Foreskin fibroblast (primary cell): ENCODE measurements at places on chromosomes 3 and 15.

DNA sequence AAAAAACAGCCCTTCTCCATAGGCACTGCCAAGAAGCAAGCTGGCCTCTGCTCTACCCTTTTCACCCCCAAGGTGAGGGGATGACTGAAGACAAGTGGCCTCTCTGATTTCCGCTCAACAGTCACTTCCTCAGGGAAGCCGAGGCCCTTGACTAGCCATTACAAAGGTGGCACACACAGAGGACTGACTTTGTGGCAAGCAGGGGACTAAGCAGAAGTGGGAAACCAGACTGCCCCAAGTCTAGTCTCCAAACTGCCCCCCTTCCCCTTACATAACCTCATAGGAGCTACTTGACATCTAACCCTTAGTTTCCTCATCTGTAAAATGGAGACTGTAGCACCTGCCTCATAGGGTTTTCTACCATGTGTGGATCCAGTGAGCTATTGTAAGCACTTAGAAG is 118.9 kb downstream of the FOXP1 start:
- DNase-seq: no peak

GRCh38 chr15:35757765-35758164 is 211.8 kb upstream of the DPH6 start:
- DNase-seq: no peak

DNA sequence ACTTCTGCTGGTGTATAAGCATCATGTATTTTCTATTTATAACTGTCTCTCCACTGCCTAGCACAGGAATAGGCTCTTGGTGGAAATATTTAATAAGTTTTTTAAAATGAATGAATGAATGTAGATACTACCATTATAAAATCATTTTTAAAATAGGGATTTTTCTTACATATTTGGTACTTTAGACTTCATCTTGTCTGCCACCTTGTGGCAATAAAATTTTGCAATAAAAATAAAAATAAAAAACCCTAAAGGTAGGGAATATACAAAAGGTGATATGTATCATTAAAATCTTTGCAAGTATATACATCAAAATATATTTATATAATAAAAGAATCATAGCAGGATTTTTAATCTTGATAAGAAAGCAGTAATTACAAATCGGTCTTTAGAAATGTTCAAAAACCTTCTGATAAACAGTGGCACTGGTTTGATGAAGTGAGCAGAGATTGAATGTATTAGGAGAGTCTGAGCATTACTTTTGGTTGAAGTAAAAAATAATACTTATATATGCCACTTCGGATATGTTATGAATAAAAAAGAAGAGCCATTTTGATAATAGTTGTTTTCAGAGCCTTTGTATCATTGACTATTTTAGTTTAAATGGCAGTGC is 95.2 kb downstream of the SPATA16 start:
- peak; percentile 6 for DNase-seq

GRCh38 chr15:92499731-92500530 is 106.2 kb downstream of the ST8SIA2 start:
- no peak for DNase-seq

GRCh38 chr3:46865546-46865945 is 2.3 kb upstream of the MYL3 start:
- DNase-seq: no peak

DNA sequence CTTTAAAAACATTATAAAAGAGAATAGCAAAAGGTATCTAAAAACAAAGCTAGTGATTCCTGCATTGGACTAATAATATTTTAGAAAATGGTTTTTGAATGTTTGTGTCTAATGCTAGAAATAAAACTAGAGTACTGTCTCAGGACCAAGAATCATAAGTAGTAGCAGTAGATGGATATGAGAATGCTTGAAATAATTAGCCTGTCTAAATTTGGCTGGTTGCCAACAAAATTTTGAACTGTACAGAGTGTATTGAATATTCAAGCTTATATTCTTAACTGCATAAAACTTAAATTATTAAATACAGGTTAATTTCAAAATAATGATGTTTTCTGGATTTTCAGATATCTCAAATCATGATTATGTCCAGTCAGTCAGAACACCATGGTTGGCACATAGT is 14.0 kb downstream of the ABHD5 start:
- DNase-seq: no peak

DNA sequence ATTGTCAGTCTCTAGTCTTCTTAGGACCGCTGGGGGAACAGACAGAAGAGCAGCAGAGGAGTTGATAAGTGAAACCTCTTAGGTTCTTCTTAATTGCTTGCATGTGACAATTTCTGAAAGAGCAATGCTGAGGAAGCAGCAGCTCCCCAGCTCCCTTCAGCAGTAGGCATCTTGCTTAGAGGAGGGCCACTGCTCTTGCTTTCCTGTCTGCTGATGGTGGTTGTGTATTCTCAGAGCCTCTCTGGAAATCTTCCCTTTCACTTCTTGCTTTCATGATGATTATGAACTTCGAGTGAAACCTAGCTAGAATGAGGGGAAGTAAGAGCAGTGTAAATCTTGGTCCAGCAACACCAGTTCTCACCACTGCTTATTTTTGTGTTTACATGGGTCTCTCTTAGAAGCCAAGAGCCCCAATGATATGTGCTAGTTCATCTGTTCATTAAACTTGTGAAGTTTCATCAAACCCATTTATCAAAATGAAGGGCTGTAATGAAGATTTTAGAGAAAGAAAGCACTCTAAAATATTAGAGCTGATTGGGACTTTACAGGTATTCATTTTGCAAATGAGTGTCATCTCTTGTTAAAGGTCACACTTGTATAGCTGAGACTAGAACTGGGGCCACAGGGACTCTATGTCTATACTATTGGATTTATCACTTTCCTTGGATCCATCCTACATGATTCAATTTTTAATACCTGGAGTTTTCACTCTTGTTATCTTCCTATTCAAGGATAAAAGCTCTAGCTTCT is 246.7 kb downstream of the LPP start:
- no peak for DNase-seq

- no peak for DNase-seq
Observed at GRCh38 chr15:64315216-64315615, 40.8 kb downstream of the CSNK1G1 start.

DNA sequence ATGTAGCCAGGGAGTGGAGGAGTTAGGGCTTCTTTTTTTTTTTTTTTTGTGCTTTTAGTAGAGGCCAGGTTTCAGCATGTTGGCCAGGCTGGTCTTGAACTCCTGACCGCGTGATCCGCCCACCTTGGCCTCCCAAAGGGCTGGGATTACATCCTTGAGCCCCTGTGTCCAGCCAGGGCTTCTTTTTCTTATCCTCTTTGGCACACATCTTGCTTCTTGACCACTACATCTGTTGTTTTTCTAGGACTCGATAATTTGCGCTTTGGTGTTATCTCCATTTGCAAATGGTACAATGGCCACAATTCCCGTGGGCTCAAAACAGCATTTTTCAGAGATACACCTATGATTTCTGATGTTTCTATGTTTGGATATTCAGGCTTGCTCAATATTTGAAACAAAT is 4.2 kb downstream of the SKIL start:
- DNase-seq: no peak

DNA sequence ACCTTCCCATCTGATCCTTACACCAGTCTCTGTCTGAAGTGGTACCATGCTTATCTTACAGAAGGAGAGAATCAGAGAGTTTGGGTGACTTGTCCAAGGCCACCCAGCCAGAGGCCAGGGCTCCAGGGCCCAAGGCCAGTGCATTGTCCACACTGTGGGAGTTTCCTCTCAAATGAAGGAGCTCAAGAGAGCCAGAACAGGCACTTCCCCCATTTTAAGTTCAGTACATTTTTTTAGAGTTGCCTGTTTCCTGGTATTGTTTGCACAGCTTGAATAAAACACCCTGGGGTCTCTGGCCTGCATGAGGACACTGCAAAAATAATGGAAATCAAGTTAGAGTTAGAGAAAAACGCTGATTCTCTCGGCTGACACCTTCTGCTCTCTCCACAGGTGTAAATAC is 284.0 kb downstream of the SQOR start:
- no peak for DNase-seq

- DNase-seq: no peak
Observed at GRCh38 chr3:99951701-99952100, 134.0 kb downstream of the CMSS1 start.

- DNase-seq: no peak
Observed at GRCh38 chr15:78341057-78341987, 1.2 kb downstream of the CRABP1 start.
